Airway epithelial cell (primary cell): ENCODE measurements at places on chromosomes 12 and 14. TPM values are rescaled to one million over a fixed set of nuclear protein-coding genes. Genes with fewer than 3 reads are reported as not detected.

The GPRC5A gene
- 22.8 and 31.9 TPM in 2 replicates for total RNA-seq

The IGF1 gene
- not detected in 2 replicates for total RNA-seq

The ABCC9 gene
- 0.05 and 0.35 TPM in 2 replicates for total RNA-seq

The ERP27 gene
- 2.8 and 5.7 TPM in 2 replicates for total RNA-seq

The RIPK3 gene
- total RNA-seq = 5.4 and 6.0 TPM in 2 replicates

The GPD1 gene
- total RNA-seq = 0.14 TPM in 1 of 2 replicates, not detected in the other

The E2F7 gene
- total RNA-seq = 7.0 and 10.9 TPM in 2 replicates

The PPP1R1A gene
- total RNA-seq = not detected in 2 replicates

The HIF1A gene
- 221 and 301 TPM in 2 replicates for total RNA-seq

The ADAM20 gene
- not detected in 2 replicates for total RNA-seq

The SERPINA1 gene
- total RNA-seq = 1.3 and 3.1 TPM in 2 replicates

The ANO4 gene
- 1.3 and 1.4 TPM in 2 replicates for total RNA-seq

The HCAR1 gene
- 0.05 and 0.21 TPM in 2 replicates for total RNA-seq

The IL31 gene
- not detected in 2 replicates for total RNA-seq

The IAPP gene
- not detected in 2 replicates for total RNA-seq

The SLC38A1 gene
- total RNA-seq = 79.9 and 106 TPM in 2 replicates

The RDH5 gene
- 0.63 TPM in 1 of 2 replicates, not detected in the other for total RNA-seq

The FGF23 gene
- total RNA-seq = not detected in 2 replicates

The OR6C2 gene
- total RNA-seq = not detected in 2 replicates

The CLEC4C gene
- total RNA-seq = not detected in 2 replicates

The MGAT4C gene
- total RNA-seq = not detected in 2 replicates

The TAS2R30 gene
- total RNA-seq = 0.56 TPM in 1 of 2 replicates, not detected in the other

The ZNF384 gene
- total RNA-seq = 15.1 and 21.8 TPM in 2 replicates

The MAP1LC3B2 gene
- total RNA-seq = 0.28 TPM in 1 of 2 replicates, not detected in the other

The TMTC1 gene
- 4.8 and 5.1 TPM in 2 replicates for total RNA-seq

The DPPA3 gene
- not detected in 2 replicates for total RNA-seq

The SLCO1A2 gene
- total RNA-seq = not detected in 2 replicates

The ISCU gene
- total RNA-seq = 80.0 and 109 TPM in 2 replicates

The MANSC1 gene
- 5.2 and 10.6 TPM in 2 replicates for total RNA-seq

The TPPP2 gene
- total RNA-seq = not detected in 2 replicates

The CABP1 gene
- total RNA-seq = 0.14 TPM in 1 of 2 replicates, not detected in the other

The GPX2 gene
- 17.6 and 21.2 TPM in 2 replicates for total RNA-seq

The A2ML1 gene
- total RNA-seq = 93.6 and 137 TPM in 2 replicates

The PARPBP gene
- total RNA-seq = 5.8 and 10.5 TPM in 2 replicates

The PDE3A gene
- 0.14 TPM in 2 replicates for total RNA-seq

The KLRG1 gene
- total RNA-seq = 0.28 TPM in 1 of 2 replicates, not detected in the other

The EPYC gene
- not detected in 2 replicates for total RNA-seq

The TMEM63C gene
- 22.3 and 28.5 TPM in 2 replicates for total RNA-seq

The GNPTAB gene
- total RNA-seq = 12.8 and 20.0 TPM in 2 replicates

The KSR2 gene
- total RNA-seq = not detected in 2 replicates

The PTGER2 gene
- 0.78 and 1.2 TPM in 2 replicates for total RNA-seq

The MAP3K9 gene
- 12.2 and 15.7 TPM in 2 replicates for total RNA-seq

The TGM1 gene
- total RNA-seq = 229 and 247 TPM in 2 replicates

The SMCO2 gene
- 0.56 TPM in 1 of 2 replicates, not detected in the other for total RNA-seq
